Breast epithelium (tissue), 4 donors: ENCODE measurements at places on chromosomes 6 and 20. TPM values are rescaled to one million over a fixed set of nuclear protein-coding genes. Genes with fewer than 3 reads are reported as not detected.

GRCh38 chr20:5626603-5627002 is 123.6 kb upstream of the SHLD1 start:
- no peak for DNase-seq

- DNase-seq, result no peak
These were observed 17.0 kb upstream of the CST3 start for GRCh38 chr20:23654717-23655116.

GRCh38 chr6:21994821-21995220 is 302.0 kb downstream of the PRL start:
- no peak for DNase-seq

GRCh38 chr6:129981598-129981997 is 36.8 kb upstream of the L3MBTL3 start:
- DNase-seq, result no peak

Gene CPXM1
- total RNA-seq, result 28.5 TPM

Gene FOXC1
- 3.7 TPM for total RNA-seq

DNA sequence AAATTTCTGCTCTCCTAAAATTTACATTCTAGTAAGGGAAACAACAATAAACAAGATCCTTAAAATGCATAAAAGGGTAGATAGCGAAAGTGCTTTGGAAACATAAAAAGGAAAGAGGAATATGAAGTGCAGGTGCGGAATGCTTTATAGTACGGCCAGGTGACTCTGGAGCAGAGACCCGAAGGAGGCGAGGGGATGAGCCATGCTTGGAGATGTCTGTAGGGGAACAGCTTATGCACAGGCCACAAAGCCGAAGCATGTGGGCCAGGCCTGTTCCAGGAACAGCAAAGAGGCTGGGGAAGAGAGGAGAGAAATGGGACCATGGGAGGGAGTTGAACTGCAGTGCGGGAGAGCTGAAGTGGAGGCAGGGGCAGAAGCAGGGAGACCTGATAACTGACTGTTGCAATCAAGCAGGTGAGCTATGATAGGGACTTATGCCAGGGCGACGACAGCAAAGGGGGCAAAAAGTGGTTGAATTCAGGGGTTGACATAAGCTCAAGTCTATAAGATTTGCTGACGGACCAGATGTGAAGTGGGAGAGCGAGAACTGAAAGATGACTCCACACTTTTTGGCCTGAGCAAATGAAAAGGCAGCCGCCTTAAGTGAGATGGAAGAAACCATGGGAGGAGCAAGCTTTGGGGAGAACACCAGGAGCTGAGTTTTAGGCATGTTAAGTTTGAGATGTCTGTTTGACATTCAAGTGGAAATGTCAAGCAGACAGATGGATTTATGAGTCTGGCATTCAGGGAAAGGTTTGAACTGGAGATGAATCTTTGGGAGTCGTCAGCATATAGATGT is 83.1 kb downstream of the CNBD2 start:
- no peak for DNase-seq

GRCh38 chr6:81770381-81770780 is 17.9 kb upstream of the TENT5A start:
- DNase-seq, result no peak

GRCh38 chr6:112241820-112242429 is 12.4 kb downstream of the LAMA4 start:
- DNase-seq, result no peak

DNA sequence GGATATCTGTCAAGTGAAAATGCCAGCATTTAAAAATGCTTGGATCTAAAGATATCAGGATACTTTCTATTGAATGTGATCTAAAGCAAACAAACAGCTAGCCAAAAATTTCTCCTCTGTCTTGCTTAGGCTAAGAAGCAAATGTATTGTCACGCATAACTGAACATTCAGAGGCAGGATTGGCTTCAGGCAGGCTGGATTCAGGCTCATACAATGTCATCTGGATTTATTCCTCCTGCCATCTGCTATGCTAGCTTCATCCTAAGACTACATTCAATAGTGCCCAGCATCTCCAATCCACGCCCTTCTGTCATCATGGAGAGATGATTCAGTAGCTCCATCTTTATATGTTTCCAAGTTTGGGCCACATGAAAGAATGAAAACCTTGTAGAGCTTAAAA is 27.1 kb downstream of the PFDN4 start:
- no peak for DNase-seq

DNA sequence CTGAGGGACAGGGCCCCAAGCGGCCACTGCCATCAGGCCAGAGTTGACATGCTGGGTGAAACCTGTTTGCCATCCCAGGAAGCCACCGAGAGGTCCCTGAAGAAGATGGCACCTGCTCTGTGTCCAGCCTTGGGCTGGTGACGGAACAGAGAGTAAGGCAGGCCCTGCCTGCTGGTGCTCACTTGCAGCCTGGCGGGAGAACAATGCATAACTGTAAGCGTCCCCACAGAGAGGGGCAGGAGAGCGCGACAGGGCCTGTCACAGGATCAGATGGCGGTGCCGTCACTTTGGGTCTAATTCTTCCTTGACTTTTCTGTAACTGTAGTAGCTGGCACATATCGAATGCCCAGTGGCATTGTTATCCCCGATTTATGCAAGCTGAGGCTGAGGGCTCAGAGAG is 29.0 kb upstream of the VSTM2L start:
- no peak for DNase-seq

Gene CST5
- total RNA-seq, result not detected

Gene HECA
- total RNA-seq, result 54.3 TPM

GRCh38 chr6:3766214-3766613 is 14.7 kb upstream of the PXDC1 start:
- DNase-seq, result no peak

GRCh38 chr20:56362833-56363413 is 4.1 kb downstream of the FAM210B start:
- DNase-seq, result no peak

GRCh38 chr6:43966853-43967718 is 160.2 kb downstream of the MRPL14 start:
- DNase-seq, result peak; percentile 3

GRCh38 chr6:43962458-43962857 is 164.8 kb downstream of the MRPL14 start:
- DNase-seq, result no peak

GRCh38 chr6:155196911-155197310 is 66.9 kb upstream of the CLDN20 start:
- no peak for DNase-seq

DNA sequence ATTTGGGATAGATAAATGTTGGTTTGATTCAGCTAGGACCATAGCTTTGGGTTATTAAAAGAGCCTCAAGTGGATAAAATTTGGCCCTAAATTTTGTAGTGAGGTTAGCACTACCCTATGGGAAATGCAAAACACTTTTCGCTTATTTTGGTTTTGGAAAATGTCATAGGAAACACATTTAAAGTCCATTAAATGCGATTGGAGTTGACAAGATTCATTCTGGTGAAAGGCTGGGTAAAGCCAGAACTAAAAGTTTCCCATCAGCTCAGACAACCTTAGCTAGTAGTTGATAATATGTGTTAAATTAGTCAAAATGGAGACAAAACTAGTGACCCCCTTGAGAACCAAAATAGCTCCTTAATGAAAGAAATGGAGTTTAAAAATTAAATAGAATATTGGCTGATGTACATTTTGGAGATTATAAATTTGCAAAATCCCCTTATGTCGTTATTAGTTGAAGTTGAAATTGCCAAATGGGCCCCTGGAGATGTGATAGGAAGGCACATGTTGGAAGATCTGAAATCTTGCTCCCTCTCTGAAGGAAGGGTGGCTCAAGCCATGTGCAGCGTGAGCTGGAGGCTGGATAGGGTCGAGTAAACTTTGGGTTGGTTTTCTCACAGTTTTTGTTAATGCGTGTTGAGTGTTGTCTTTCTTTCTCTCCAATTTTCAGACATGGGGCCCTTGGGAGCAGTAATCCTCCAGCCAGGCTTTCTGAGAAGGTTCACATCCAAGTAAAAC is 72.8 kb downstream of the CD83 start:
- no peak for DNase-seq

DNA sequence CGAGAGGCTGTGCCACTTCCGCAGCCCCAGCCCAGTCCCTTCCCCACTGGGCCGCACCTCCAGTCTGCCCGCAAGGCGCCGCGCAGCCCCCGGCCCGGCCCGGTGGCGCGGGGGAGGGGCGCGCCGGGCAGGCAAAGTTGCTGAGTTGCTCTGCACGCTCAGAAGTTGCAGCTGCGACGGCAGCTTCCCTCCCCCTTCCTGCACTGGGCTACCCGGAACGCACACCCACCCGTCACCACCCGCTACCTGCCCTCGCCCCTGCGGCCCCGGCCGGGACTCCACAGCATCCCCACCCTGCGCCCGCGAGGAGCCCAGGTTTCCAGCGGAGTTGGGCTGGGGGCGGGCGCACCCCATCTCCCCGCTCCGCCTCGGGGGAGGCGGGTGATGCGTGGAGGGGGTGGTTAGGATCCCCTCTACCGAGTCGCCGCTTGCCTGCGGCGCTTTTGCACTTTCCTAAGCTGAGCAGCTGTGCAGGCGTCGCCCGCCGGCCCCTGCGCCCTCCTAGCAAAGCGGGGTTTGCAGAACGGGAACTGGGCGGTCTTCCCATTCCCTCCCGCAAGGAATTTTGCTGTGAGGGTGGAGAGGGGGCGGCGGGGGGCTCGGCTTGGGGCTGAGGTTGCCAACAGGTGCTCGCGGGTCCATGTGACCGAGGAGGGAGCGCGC is 55.9 kb upstream of the RREB1 start:
- DNase-seq, result peak; percentile 58

Gene CLDN20
- total RNA-seq, result not detected

Gene BPIFB1
- total RNA-seq, result not detected

- DNase-seq, result no peak
These were observed 31.5 kb upstream of the LTV1 start for GRCh38 chr6:143811501-143812157.

GRCh38 chr20:20466341-20466879 is 98.5 kb downstream of the INSM1 start:
- DNase-seq, result no peak

DNA sequence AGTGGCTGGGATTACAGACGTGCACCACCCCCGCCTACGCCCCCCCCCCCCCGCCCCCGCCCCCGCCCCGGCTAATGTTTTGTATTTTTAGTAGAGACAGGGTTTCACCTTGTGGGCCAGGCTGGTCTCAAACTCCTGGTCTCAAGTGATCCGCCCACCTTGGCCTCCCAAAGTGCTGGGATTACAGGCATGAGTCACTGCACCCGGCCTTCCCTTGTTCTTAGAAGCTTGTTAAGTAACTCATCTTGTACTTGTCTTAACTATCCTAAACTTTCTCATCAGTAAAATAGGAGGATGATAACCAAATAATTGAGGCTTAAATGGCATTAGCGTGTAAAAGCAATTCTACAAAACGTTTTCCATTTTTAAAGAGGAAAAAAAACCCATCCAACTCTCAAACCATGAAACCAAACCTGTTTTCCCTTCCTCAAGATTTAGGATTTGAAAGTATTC is 4.2 kb downstream of the CDYL start:
- no peak for DNase-seq

GRCh38 chr6:160131636-160132296 is 10.2 kb downstream of the SLC22A1 start:
- DNase-seq, result no peak

DNA sequence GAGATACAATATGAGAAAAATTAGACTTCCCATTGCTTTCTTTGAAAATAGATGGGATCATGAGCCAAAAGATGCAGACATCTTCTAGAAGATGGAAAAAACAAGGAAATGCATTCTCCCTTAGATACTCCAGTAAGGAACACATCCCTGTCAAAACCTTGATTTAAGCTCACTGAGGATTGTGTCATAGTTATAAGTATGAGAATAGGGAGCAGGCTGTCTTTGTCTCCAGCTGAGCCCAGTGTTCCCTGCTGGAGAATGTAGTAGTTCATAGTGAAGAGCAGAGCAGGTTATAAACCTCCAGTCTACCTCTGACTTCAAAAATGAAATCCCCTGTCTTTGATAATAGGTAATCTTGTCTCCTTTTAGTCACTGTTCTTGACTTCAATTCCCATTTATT is 589.9 kb downstream of the PHF3 start:
- DNase-seq, result no peak

DNA sequence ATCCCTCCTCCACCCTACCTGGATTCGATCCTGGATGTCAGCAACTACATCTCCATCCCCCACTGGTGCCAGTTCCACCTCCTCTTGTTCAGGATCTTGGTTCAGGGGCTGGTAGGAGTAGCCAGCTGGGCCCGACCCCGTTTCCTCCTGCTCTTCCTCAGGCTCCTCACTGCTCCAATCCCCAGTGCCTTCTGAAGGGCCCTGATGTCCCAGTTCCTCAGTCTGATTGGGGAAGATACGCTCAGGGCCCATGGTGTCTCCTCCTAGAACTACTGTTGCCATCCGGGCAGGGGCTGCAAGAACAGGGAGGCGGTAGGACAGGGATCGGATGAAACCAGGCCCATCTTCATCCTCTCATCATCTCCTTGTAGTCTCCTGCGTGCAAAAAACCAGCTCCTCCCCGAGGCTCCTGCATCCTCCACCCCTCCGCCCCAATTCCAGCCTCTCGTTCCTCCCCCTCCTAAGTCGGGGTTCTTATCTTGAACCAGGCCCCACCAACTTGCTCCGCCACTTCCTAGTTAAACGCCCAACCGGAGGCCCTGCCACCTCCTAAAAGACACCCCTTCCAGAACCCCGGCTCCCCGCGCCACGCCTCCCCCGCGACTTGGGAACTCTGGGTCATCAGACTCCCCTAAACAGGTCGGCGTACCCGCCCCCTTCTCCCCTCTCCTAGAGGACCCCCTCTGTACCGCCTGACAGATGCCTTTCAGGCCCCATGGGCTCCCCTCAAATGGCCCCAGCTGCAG is 476 bp downstream of the MEA1 start:
- no peak for DNase-seq

Gene SLC35D3
- not detected for total RNA-seq

Gene BPIFB3
- not detected for total RNA-seq

GRCh38 chr6:4491501-4492260 is 284.5 kb upstream of the CDYL start:
- no peak for DNase-seq

DNA sequence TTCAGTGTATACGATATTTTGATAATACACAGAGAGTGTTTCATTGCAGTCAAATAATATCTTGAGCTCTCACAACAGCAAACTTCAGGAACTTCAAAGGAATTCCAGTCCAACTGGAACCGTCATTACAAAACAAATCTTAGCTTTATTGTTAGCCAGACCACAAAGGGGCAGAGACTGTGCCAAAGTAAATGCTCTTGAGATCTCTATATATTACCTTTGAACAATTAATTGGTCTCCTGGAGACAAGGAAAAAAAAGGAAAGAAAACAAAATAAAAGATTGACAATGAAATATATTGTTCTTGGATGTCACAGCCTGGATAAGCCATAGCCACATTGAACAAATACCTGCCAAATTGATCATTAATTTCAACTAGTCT is 70.0 kb downstream of the FOXC1 start:
- no peak for DNase-seq

- no peak for DNase-seq
These were observed 526.0 kb upstream of the SOX4 start for GRCh38 chr6:21067521-21067920.
